Non-pigmented ciliary epithelial cell (primary cell): ENCODE measurements at places on chromosomes 3 and 15.

DNA sequence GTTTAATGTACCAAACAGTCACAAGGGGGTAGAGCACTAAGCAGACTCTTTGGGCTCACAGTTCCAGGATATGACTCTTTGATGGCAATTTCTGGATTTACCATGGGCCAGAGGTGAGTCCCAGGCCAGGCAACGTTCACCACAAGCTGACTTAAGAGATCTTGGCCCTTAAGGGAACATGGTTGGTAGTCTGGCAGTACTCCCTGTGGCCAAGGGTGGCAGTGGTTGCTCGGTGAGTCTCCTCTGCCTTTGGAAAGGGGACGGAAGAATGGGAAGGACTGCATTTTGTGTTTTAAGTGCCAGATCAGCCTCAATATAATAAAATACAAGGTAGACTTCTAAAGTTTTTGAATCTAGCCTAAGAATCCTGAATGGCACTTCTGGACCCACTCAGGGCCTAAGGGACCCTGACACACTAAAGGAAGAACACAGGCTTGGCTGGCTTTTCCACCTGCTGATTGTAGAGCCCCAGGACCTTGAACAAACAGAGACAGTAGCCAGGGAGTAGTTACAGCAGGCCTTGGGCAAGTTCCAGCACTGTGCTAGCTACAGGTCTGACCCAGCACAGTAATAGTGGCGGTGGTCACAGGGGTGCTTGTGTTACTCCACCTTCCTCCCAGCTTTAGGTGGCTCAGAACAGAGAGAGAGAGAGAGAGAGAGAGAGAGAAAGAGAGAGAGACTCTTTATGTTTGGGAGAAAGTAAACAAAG lies 730.7 kb upstream of the ALCAM start:
- DNase-seq, result no peak

GRCh38 chr15:79858469-79858868 lies 38.3 kb downstream of the MTHFS start:
- no peak for DNase-seq

DNA sequence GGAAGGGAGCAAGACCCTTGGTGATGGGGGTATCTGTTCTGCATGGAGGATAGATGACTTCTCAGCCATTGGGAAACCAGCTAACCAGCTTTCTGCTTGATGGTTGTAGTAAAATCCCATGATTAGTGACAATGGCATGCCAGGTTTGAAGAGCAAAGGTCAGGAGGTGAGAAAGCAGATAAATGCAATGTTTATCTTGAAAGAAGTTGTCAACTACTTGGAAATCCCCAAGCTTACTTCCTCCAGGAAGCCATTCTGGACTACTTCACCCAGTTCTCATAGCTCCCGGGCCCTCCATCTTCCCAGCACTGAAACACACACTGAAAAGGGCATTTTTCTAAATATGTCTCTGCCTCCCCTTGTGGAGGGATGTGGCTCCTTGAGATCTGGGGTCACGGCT lies 51.3 kb downstream of the SMAD3 start:
- DNase-seq, result no peak

DNA sequence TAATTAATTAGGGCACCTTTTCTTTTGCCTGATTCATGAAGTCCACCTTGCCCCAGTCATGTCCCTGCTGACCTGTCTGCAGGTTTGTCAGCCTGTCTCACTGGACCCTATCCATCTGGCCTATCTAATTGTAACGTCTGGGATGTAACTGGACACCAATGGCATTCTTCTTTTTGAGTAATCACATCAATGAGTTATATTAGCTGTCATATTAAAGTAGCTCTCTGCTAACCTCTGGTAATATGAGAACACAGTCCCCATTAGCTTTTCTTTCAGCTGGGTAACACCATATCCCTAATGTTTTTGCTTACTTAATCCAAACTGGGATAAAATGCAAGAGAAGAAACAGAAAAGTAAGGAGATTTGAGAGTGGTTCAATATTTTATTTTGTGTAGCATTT lies 166.2 kb upstream of the VEPH1 start:
- DNase-seq, result no peak

DNA sequence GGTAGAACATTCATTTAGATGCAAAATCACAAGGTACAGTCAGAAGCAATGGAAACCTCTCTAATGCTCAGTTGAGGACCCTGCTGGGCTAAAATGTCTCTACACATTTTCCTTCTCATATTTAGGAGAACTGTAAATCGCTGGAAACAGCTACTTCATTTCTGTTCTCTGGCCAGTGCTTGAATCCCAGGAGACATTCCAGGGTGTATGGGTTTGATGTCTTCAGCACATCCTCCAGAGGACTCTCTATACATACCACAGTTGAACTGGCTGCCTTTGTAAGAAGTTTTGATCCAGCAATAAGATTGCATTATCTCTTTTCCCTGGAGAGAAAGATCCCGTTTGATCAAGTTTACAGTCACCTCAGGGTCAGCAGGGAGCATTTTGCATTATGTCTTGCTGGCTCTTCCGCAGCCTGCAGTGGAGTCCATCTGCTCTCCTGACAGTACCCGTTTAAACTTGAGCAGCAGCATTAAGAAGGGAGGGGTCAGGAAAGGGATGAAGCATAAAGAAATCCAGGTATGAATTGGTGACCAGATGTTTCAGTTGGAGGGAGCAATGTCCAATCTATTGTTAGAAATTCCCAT lies 676.0 kb downstream of the EPHA3 start:
- DNase-seq, result no peak

- no peak for DNase-seq
Observed at GRCh38 chr3:141646760-141647561, 91.1 kb upstream of the RNF7 start.

DNA sequence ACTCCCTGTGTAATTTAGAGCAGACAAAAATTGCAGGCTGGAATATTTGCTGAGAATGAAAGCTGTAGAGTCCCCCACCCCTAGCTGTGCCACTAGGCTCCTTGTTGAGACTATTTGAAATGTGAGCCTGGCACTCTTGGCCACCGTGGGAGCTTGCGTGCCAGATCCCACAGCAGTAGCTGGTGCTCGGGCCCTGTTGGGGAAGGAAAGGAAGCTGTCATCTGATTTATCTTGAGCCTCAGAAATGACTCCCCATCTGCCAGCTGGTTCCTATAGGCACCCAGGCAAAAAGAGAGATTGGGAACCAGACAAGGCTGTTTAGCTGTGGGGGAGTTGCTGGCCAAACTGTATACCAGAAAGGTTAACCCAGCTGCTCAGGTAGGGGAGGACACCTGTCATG lies 23.4 kb upstream of the CLEC3B start:
- DNase-seq, result no peak

- no peak for DNase-seq
Observed at GRCh38 chr15:45391746-45392583, 13.6 kb upstream of the GATM start.

- no peak for DNase-seq
Observed at GRCh38 chr15:92707880-92708551, 52.4 kb upstream of the FAM174B start.

DNA sequence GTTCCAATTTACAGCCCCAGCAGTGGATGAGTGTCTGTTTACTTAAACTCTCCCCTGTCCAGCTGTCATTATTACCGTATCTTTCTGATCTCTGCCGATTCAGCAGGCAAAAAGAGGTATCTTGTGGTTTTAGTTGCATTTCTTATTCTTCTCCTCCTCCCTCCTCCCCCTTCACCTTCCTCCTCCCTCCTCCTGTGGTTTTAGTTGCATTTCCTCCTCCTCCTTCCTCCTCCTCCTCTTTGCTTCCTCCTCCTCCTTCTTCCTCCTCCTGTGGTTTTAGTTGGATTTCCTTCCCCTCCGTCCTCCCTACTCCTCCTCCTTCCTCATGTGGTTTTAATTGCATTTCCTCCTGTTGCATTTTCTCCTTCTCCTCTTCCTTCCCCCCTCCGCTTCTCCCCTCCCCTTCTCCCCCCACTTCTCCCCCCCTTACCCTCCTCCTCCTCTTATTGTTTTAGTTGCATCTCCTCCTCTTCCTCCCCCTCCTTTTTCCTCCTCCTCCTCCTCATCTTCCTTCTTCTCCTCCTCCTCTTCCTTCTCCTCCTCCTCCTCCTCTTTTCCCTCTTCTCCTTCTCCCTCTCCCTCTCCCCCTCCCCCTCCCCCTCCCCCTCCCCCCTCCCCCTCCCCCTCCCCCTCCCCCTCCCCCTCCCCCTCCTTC lies 25.3 kb upstream of the VPS33B start:
- no peak for DNase-seq

DNA sequence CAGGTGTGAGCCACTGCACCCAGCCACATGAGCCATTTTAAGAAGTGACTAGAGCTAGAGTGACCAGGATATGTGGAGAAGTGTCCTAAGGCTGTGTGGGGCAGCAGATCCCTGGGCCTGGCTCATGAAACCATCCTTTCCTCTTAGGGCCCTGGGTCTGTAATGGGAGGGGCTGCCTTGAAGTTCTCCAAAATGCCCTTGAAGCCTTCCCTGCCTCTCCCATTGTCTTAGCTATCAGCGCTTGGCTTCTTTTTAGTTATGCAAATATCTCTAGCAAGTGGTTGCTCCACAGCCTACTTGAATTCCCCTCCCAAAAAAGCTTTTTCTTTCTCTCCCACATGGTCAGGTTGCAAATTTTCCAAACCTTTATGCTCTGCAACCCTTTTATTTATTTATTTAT lies 112.4 kb upstream of the SPATA16 start:
- no peak for DNase-seq

DNA sequence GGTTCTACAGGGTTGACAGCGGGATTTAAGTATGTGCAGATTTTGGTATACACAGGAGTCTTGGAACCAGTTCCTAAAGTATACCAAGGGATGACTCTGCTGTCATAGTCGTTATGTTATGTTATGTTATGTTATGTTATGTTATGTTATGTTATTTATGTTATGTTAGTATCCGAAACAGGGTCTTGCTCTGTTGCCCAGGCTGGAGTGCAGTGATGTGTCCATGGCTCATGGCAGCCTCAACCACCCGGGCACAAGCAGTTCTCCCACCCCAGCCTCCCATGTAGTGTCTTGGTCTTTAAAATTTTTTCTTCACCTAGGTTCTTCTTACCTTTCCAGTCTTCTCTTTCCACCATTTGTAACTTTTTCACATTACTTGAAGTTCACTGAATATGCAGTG lies 21.7 kb downstream of the PPP4R2 start:
- no peak for DNase-seq

- no peak for DNase-seq
Observed at GRCh38 chr3:157544501-157545130, 41.4 kb upstream of the VEPH1 start.

DNA sequence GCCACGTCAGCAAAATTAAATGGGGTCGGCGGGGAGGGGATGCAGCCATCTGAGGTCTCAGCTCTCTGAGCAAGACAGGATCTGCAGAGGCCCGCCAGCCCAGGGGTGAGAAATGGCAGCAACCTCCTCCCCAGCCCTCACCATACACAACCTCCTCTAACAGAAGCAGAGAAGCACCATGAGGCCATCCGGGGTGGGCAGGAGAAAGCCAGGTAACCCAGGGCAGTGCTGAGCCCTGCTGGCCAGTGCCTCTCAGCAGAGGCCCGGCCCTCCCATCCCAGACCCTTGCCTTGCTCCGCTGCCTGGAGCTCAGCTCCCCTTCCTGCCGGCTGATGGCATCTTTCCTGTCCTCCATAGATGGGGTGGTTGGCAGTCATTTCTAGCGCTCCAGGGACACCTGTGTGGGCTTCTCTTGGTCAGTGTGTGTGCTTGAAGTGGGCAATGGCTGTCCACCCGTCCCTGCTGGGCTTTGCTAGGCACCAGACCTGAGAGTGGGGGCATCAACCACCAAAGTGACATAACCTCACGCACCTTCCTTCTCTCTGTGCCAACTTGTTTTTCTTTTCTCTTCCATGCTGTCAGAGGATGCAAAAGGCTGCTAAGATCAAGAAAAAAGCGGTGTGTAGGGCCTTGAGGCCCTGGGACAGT lies 175.8 kb downstream of the NSMCE3 start:
- DNase-seq, result no peak
